Epithelial cell of proximal tubule (primary cell): ENCODE measurements at places on chromosomes 4 and X. TPM values are rescaled to one million over a fixed set of nuclear protein-coding genes. Genes with fewer than 3 reads are reported as not detected.

DNA sequence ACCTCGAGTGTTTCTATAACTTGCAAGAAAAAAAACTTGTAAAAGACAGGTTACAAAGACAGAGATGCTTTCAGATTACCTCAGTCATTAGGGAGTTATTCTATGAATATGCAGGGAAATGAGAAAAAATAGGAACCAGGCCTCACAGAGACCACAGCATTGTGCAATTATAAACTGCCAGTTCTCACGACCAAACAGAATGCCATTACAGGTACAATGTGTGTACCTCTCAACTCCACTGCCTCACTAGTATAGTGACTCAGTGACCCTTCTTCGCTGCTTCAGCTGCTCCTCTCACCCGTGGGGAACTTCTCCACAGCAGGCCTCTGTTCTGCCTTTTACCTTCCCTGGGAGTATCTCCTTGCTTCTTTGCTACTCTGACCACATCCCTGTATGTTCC, 2.3 kb upstream of the HTATSF1 start:
- no peak for DNase-seq

GRCh38 chr4:25658777-25659176, 3.1 kb downstream of the SLC34A2 start:
- no peak for DNase-seq

- DNase-seq = no peak
Observed at GRCh38 chrX:67207912-67208311, 335.9 kb upstream of the AR start.

GRCh38 chr4:54368281-54369265, 139.5 kb downstream of the PDGFRA start:
- no peak for DNase-seq

- no peak for DNase-seq
Observed at GRCh38 chr4:28443801-28444412, 1583.3 kb downstream of the STIM2 start.

The NAA11 gene
- total RNA-seq = not detected in 2 replicates
